Cortex of kidney (tissue), 1 donor: ENCODE measurements at places on chromosomes 1 and 21.

DNA sequence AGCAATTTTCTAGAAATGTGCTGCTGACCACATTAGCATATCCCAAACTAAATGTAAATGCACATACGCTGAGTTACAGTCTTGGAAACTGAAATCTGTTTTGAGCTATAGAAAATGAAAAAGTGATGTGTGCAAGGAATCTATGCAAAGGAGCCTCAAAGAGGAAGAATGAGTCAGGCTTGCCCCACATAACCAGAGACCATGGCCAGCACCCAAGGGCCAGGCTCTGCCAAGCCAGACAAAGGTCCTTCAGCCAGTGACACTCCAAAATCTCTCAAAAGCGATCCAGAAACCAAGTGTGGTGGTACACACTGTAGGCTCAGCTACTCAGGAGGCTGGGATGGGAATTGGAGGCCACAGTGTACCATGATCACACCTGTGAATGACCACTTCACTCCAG, 195.2 kb downstream of the TOMM20 start:
- no peak for DNase-seq

DNA sequence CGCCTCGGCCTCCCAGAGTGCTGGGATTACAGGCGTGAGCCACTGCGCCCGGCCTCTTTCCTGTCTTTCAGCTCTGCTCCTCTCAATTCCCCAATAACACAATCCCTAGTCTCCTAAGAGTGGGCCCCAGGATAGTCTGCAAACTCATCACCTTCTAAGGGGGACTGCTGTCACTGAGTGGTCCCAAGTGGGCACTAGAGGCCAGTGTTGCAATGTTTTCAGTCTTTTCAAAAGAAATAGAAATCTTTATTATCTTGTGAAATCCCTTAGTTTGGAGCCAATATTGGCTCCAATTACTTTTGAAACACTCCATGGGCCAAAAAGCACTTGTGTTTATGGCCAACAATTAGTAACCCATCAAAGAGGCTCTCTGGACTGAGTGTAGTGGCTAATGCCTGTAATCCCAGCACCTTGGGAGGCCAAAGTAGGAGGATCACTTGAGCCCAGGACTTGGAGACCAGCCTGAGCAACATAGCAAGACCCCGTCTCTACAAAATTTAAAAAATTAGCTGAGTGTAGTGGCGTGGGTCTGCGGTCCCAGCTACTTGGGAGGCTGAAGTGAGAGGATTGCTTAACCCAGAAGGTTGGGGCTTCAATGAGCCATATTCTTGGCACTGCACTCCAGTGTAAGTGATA, 28.6 kb upstream of the ZNF697 start:
- DNase-seq, result no peak

GRCh38 chr1:224774378-224774777, 155.1 kb upstream of the DNAH14 start:
- DNase-seq, result no peak

DNA sequence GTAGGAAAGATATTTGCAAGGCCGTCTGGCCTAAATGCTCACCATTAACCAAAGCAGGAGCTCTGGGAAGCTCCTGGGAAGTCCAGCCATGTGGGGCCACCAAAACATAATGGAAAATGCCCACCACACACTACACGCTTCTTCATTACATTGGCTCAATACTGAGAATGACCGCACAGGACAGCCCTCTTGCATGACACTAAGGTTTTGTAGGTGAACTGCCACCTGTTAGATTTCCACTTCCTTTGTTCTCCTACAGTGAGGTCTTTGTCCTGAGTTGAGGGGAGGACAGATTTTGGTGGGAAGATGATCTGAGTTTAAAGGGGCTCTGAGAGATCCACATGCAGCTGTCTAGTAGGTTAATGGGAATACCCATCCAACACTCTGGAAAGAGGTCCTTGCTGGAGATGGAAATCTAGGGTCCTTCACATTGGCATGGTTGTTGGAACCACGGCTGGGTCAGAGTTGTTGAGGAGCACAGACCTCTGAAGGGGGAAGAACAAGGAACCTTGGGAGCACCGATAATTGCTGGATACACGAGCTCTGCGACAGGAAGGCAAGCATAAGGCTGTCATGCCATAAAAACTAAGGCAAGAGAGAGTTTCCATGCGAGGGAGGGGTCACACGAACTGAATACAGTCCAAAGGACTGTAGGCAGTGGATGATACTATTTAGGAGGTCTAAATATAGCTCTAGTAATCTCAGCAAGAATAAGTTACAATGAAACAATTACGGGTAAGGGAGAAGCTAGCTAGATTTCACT, 105.5 kb upstream of the IRF2BP2 start:
- no peak for DNase-seq

DNA sequence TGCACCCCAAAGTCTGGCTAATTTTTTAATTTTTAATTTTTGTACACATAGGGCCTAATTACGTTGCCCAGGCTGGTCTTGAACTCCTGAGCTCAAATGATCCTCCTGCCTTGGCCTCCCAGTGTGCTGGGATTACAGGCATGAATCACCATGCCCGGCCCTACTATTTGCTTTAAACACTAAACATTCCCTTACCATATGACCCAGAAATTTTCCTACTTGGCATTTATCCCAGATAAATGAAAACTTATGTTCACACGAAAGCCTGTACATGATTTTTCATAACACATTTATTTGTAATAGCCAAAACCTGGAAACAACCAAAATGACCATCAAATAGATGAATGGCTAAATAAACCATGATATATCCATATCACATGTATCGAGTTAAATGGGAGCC, 35.8 kb downstream of the NDUFS5 start:
- DNase-seq, result no peak

GRCh38 chr1:84702143-84702542, 11.9 kb upstream of the SSX2IP start:
- DNase-seq, result no peak

DNA sequence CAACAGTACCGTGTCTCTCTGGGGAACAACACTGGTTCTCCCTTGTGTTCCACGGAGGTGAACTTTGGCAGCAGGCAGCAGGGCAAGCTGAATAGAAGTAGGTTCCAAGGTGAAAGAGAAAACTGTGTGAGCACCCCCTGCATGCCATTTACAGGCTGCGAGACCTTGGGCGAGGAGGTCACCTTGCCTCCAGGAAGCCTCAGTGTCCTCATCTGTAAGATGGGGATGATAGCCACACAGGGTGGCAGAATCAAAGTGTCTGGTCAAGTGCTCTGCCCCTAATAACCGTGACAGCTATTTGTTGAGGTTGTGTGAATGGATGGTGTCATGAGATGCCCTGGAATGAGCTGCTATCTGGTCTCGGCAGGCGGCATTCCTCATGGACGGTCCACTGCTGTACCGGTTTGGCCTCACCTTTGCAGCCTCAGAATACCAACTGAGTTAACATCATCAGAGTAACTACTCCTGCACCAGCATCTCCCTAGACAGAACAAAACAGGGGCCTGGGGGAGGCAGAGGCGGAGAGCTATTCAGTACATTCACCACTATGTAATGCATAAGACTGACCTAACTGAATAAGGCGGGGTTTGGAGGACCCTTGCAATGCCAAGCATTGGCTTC, 7.4 kb upstream of the KLHDC7A start:
- no peak for DNase-seq

DNA sequence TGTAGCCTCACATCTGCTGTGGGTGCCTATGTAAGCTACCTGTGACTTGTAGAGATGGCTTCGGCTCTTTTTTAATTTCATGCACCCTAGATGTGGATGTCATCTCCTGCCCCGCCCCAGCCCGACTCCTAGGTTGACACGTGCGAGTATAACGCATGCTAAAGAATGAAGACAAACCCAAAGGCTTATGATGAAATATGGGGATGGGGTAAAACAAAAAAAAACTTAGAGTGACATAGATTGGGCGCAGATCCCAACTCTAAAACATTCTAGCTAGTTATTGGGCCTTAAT, 613 bp upstream of the ERO1B start:
- DNase-seq, result no peak

DNA sequence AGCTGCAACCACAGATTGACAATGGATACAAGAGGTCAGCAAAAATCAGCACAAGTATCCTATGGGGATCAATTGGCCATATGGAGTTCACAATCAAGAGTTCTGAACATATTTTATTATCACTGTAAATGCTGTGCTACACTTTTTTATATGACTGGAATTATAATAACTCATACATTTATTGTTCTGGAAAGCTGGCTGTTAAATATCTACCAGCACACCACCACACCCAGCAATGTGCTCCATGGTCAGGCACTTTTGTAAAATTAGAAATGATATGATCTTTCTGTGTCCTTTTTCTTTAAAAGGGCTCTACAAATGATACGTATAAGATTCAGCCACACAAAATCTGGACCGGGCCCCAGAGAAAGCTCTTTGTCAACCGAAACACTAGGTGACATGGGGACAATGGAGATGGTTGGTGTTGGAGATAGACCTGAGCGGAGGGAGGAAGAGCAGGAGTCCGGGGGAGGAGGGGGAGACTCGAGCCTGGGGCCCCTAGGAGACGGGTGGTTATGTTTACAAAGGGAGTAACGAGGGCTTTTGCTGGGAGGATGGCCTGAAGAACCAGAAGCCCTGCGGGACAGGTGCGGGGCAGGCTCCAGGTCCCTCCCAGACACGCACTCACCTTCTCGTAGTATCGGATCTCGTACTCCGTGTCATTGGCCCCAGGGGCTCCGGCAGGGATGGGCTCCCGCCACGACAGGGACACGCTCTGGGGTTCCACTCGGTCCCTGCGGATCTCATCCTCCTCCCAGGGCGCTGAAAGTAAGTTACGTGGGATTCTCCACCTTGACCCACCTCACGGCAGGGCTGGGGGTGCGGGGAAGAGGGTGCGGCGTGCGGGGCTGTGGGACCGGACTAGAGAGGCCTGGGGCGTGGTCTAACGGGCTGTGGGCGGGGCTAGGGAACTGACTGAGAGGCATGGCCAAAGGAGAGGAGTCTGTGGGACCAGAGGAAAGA, 30.0 kb downstream of the EPHA10 start:
- DNase-seq, result no peak

- DNase-seq, result no peak
Measured at GRCh38 chr1:89781494-89782126, 39.2 kb upstream of the LRRC8D start.

- DNase-seq, result no peak
Measured at GRCh38 chr1:3012456-3013291, 8.6 kb upstream of the ACTRT2 start.
